Activated T-cell treated with anti-CD3 and anti-CD28 coated beads, Interleukin-2, amount 50 U/mL, for 4 hours (primary cell): ENCODE measurements at places on chromosomes 12 and 14. TPM values are rescaled to one million over a fixed set of nuclear protein-coding genes. Genes with fewer than 3 reads are reported as not detected.
A peak's percentile ranks its signal among the peaks of the same experiment; 100 is the strongest.

GRCh38 chr14:86057018-86057667 lies 527.2 kb downstream of the FLRT2 start:
- no peak for DNase-seq

Gene RASSF9
- not detected for total RNA-seq

DNA sequence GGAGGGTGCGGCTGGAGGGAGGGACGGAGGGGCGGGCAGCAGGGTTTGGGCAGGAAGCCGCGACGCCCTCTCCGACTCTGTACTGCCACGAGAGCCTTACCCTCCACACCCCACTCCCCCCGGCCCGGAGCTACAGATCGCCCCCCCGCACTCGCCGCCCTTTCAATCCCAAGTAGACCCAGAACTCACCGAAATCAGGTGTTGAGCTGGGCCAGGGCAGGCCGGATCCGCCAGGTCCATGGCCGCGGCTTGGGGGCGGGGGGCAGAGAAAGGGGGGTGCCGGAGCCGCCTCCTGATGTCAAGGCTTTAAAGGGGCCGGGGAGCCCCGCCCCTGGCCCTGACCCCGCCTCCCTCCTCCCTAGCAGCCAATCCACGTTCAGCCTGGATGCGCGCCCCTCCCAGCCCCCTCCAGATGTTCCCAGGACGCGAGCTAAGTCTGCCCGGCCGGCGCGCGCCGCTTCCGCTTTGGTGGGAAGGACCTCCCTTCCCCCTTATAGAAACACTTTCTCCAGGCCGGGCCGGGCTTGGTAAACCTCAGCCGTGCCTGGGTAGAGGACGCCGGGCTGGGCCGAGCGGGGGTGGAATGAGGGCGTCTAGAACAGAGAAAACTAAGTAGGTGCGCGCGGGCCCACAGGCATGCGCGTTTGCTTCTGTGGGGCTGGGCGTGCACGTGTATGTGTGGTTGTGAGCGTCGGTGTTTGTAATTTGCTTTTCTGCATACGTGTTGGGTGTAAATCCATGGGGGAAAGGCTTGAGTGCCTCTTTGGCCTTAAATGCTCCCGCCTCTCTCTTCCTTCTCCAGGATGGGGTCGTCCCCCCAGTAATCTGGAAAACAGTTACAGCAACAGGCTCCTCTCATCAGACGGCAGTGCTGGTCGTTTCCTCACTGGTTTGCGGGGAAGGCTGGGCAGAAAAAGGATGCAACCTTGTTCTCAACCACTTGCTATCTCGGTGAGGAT lies at the start of gene NCKAP5L:
TSS of gene NCKAP5L (minus strand) at position 281 of the 959 bp plus-strand sequence. CDS start 24,369 bp downstream, outside the sequence.
- DNase-seq, result peak; percentile 89

Gene NFATC4
- 0.32 TPM for total RNA-seq

DNA sequence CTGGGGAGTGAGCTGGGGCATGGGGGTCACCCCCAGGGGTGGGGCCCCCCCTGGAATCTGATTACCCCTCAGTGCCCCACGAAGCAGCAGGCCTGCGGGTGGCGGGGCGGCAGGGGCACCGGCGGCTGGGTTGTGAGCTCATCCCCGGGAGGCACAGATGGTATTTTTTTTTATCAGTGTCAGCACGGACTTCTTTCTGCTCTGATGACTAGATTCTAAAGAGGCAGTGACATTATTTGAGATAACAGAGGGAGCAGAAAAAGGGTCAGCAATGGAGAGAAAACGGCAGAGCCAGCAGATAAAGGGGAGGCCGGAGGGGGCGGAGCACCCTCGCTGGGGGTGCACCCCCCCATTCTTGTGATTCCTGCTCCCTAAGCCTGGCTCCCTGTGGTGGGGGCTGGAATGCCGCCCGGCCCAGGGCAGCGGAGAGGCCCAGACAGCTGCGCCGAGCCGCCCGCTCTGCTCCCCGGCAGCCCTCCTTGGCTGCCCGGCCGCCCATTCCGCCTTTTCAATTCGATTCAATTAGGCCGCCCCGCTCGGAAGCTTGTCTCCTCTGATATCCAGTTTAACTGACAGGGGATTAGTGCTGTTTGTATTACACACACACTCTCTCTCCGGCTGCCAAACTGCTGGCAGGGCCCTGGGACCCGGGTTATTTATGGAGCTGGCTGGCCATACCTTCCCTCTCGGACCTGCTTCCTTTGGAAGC lies 32.9 kb downstream of the MVK start:
- DNase-seq, result no peak

Gene CLEC2B
- 8.4 TPM for total RNA-seq

GRCh38 chr14:79253576-79253975 lies 957.7 kb downstream of the DIO2 start:
- DNase-seq, result no peak

DNA sequence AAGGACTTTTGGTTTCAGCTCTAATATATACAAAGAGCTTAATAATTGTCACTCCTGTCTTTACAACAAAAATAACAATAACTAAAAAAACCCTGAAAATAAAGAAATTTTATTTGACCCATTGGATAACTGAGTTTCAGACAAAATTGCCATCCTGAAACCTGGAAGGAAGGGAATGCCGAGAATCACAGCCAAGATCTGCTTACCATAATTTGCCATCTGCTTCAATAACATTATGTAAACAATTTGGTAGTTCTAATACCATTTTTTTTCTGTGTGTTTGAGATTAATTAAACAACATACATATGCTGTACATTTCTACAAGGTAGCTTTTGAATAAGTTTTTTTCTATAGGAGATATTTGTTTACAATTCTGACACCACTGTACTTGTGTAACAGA lies 596.3 kb upstream of the MGAT4C start:
- no peak for DNase-seq

Gene BICDL1
- total RNA-seq, result 121 TPM

- no peak for DNase-seq
These were observed 36.1 kb downstream of the SNX6 start for GRCh38 chr14:34593740-34594375.

GRCh38 chr14:32197919-32198318 lies 3.9 kb upstream of the RNU6-7 start:
- DNase-seq, result no peak

- DNase-seq, result no peak
These were observed 33.8 kb downstream of the STK38L start for GRCh38 chr12:27277846-27278260.

Gene LTBR
- total RNA-seq, result 1.0 TPM
